Daoy (cell line): ENCODE measurements at places on chromosomes 11 and 22.

GRCh38 chr11:66659763-66660162, 17.9 kb downstream of the RBM4B start:
- no peak for DNase-seq

GRCh38 chr22:35995348-35995747, 33.3 kb downstream of the RBFOX2 start:
- peak; percentile 15 for DNase-seq

DNA sequence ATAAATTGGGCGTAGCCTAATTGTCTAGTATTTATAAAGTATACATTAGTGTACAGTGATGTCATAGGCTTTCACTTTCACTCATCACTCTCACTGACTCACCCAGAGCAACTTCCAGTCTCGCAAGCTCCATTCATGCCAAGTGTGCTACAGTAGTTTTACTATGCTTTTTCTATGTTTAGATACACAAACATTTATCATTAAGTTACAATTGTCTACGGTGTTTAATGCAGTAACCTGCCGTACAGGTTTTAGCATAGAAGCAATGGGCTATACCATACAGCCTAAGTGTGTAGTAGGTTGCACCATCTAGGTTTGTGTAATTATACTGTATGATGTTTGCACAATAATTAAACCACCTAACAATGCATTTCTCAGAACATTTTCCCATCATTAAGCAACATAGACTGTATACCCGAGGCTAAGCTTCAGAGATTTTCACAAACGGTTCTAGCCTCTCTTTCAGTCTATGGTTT, 17.5 kb downstream of the OR9G1 start:
- DNase-seq, result no peak

DNA sequence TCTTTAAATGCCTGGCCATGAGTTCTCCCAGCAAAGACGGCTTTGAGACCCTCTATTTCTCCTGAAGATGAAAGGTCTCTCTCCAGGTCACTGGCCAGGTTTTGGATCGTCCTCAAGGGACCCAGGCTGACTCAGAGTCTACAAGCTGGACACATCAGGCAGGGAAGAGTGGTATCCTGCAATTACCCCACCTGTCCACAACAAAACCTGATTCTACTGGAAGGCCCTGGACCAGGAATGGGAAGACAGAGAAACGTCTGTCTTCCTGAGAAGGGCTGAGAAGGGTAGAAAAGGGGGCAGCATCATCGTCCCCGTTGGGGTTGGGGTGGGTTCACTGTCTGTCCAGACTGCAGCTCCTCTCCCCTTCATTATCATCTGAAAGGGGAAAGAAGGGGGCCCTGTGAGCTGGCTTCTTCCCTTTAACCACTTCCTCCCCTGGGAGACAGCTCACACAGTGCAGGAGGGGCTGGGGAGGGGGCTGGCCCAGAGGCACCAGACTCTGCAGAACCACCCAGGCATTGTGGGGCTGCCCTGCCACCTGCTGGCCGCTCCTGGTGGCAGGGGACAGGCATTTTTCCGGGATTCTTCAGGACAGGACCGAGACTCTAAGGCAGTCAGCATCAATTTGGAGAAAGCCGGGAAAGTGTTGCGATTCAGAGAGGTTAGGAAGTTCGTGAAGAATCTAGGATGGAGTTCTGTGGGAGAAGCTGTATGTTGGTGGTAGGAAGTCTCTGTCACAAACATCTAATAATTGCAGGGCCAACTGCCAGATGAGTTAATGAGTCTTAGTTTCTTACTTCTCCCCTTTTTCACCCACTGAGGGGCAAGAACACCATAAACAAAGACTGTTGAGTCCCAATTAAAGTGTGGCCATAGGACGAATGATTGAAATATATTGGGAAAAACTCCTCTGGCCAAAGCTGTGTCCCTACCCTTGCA, 57.6 kb downstream of the SYN3 start:
- DNase-seq, result peak; percentile 84

GRCh38 chr22:47879346-47879745, 1116.9 kb downstream of the TBC1D22A start:
- no peak for DNase-seq

DNA sequence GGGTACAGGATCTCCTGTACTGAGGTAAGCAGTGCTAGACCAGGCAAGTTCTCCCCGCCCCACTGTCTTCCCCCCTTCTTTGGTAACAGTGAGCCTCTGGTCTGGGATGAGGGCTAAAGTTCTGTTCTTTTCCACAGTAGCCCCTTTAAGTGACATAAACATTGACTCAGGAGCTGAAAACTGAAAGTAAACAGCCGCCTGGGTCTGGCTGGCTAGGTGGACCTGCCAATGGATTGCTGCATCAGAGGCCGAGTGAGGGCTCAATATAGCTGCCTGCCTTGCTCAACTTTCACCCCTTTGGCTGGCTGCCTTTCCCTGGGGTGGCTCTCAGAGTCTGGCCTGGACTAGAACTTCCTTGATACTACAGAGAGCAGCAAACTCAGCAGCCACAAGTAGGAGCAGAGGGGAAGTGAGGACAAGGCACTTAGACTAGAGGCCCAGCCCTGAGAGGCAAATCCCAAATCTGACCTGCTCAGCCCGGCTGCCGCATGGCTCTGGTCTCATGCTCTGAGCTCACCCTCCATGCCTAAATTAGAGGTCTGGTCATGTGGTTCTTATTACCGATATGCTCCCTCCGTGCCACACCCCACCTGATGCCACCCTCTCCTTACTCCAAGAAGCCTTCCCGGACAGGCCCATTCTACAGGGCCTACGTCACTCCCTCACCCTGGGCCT, 9.6 kb upstream of the UCP3 start:
- peak; percentile 66 for DNase-seq

- DNase-seq, result no peak
Measured at GRCh38 chr11:82988936-82989627, 82.6 kb downstream of the RAB30 start.

DNA sequence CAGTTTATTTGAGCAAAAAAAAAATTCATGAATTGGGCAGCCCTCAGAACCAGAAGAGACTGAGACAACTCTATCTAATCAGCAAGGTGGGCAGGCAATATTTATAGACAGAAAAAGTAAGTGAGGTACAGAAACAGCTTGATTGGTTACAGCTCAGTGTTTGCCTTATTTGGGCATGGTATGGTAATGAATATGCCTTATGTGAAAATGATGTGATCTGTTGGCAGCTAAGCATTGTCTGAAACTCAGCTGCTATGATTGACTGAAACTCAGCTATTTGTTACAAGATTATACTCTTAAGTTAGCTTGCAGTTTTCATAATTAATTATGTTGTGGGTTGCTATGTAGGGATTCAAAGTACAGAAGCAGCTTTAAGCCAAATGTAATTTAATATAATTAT, 127.6 kb downstream of the CNTN5 start:
- no peak for DNase-seq

- DNase-seq, result peak; percentile 54
Measured at GRCh38 chr22:41361716-41362310, 19.9 kb upstream of the TEF start.

GRCh38 chr11:15349413-15349812, 234.7 kb downstream of the INSC start:
- no peak for DNase-seq

GRCh38 chr22:25219948-25220442, 556 bp downstream of the CRYBB2 start:
- DNase-seq, result no peak

- DNase-seq, result peak; percentile 44
Measured at GRCh38 chr11:123628936-123629683, 25.3 kb downstream of the SCN3B start.

DNA sequence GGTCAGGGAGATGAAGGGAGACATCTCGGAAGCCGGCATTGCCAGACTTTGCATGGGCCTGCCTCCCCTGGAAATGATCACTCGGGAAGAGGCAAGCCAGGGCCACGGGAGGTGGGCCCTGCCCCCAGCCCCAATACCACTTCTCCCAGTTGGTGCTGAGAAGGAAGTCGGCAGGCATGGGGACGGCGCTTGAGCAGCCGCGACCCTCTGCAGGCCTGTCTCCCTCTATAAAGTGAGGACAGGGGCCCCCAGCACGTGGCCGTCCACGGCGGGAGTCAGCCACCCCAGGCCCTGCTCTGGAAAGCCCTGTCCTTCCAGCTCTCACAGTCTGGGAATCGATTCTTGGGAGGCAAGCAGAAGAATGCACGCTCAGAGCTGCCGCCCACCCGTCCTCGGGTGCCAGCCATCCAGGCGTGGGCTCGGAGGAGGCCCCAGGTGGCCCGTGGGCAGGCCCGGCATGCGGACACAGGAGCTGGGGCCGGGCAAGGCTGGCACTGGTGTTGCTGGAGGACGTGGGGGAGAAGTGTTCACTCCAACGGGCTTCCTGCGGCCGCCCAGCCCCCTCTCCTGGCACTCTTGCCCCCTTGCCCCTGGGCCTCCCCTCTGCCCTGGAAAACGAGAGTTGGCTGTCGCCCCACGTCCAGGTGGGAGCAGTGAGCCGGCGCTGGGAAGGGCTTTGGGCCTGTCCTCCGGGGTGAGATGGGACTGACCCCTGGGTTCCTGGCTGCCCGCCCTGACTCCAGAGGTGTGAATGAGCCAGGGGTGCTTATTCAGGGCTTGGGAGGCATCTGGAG, 77.5 kb downstream of the CACNA1I start:
- no peak for DNase-seq

DNA sequence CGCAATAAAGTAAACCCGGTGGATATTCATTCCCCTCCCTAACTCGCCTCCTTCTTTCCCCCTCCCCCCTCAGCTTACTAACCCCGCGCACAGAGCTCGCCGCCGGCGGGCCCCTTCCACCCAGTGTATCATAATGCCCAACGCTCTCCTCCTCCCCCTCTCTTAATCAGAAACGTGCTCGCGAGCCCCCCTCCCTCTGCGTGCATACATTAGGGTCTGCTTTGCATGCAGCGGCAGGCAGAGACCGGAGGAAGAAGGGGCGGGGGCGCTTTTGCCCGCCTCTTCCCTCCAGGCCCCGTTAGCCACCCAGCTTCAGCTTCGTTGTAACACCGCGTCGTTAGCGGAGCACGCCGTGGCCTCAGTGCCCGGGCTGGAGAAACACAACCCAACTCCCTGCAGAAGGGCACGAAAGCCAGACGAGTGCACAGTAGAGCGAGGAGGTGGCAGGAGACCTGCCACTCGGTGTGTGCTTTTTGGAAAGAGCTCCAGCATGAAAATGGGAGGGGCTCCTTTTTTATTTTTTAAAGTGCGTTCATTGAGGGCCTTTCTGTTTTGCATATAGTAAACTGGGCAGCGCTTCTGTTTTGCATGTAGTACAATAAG, 901 bp upstream of the KMT2A start:
- peak; percentile 61 for DNase-seq

DNA sequence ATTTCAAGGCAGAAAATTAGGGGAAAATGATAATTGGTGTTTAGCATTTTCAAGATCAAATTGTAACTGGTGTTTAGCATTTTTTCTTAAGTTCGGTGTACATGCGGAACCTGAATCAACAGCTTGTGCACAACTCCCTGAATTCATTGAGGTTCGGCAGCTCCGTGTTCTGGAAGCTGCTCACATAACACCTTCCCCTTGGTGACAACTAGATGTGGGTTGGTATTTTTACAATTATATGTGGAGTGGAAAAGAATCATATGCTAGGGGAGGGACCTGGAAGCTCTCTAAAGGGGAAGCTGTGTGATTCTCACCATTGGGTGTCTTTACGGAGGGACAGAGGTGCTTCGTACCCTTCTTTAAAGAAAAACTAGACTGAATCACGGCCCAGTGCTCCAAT, 199.0 kb upstream of the MTNR1B start:
- DNase-seq, result no peak

DNA sequence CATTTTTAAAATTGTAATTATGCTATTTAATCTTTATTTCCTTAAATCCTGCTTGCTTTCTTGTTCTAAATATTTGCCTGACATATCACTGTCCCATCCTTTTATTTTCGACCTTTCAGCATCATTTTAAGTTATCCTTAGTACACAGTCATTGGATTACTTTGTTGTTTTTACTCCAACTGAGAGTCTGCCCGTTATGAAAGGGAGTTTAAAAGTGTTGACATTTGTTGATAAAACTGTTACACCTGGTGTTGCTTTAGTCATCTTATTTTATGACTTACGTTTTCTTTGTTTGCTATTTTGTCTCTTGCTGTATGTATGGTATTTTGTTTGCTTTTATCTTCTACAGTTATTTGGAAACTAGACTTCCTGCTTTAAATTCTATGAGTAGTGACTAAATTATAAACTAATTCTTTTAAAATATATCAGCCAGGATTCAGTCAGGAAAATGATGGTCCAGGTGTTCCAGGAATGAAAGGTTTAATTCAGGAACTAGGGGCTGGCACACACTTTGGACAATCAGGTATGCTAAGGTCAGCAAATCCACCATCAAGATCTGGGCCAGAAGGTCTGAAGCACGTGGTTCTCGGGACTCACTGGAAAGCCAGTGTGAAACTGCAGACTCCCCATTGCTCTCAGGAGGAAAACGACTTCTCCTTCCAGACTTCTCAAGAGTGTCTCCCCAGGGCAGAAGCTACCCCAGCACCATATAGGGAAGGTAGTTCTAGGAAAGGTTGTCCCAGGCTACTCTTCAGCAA, 86.0 kb downstream of the RASSF10 start:
- DNase-seq, result no peak

DNA sequence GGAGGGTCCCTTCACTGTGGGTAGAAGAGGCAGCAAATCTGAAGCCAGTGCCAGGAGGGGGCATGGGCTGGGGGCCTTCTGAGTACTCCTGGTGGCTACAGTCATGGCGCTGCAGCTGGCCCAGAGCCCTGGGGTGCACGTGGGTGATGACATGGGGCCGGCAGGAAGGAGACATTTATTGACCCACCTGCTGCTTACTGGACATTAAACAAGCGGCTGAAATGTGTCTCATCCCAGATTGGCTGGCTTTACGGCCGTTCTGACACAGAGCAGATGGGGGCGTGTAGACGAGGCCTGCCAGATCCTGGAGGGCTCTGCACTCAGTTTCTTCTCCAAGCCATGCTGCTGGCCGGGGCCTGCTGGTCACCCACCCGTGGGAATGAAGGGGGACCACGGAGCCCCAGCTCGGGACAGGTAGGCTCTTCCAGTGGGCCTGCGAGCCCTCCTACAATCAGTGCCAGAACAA, 906.9 kb downstream of the BRD1 start:
- DNase-seq, result no peak

DNA sequence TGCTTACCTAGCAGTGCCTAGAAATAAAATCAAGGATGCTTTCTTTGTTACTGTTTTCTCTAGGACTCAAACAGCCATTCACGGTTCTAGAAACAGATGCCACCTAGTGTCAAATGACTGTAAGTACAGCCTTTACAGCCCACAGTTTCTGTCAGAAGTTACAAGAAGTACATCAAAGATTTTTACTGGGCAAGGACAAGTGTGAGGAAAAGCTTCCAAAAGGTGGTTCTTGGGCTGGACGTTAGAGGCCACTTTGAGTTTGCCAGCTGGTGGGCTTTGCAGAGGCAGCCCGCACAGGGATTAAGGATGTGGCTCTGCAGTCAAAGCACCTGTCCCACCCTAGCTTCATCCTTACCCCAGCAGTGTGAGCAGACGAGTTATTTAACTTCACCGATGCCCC, 6.9 kb downstream of the KMT5B start:
- DNase-seq, result peak; percentile 32

- DNase-seq, result peak; percentile 28
Measured at GRCh38 chr22:31692186-31692886, 30.3 kb upstream of the PISD start.

DNA sequence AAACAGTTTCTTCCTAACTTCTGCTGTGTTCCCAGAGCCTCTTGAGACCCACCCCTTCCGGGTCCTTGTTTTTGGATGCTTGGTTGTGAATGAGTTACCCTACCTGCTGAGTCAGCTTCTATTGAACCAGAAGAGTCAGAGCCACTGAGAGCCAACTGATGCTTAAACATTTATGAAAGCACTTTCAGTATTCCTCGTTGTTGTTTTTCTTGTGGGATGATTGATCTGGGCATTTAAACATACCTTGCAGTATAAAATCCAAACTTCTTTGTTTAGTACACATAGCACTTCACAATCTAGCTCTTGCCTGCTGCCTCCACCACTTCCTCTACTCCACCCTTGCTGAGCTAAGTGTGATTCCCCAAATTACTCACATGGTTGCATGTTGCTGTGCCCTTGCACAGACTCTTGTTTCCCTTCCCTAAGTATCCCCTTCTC, 5.5 kb downstream of the PRSS23 start:
- peak; percentile 38 for DNase-seq
